Lung (tissue), 17 donors: ENCODE measurements at places on chromosomes 1 and 21. TPM values are rescaled to one million over a fixed set of nuclear protein-coding genes. Genes with fewer than 3 reads are reported as not detected.
A peak's percentile ranks its signal among the peaks of the same experiment; 100 is the strongest.

DNA sequence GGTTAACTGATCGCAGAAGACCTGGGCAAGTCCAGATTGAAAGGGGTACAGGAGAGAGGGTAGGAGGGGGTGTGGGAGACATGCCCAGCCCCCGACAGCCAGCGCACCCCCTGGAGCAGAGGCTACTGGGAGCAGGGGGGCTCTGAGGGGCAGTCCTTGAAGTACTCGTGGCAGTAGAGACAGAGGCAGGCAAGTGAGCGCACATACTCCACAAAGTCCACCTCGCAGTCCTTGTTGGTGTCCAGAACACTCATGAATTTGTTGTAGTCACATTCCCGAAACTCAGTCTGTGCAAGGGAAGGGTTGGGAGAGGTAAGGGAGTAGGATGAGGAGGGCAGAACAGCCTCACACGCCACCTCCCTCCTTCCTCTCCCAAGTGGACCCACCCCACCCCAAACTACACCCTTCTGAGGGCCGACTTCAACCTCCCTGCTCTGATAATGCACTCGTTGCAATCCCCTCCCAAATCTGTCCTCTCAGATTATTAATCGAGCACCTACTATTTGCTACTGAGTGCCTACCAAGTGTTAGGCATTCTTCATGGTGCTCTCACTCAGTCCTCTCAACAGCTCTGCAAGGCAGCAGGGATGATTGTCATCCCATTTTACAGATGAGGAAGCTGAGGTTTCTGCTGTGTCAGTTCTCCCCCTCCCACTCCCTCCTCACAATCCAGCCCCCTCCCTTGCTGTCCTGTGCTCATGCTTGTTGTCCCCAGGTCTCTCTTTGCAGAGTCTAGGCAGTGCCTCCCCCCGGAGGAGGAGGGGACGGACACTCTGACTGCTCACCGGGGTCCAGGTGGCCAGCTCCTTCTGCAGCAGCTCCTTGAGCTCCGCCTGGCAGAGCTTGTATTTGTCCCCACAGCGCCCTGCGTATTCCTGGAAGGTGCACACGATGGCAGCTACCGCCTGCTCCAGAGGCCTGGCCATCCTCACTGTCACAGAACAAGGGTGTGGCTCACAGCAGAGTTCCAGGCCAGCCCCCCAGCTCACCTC lies 1.2 kb downstream of the S100A3 start:
- DNase-seq = no peak
- H3K36me3 ChIP-seq = no peaks in the 10 kb centered on the region
- no peak overlapping the region for H3K4me3 ChIP-seq
- no peaks in the 10 kb centered on the region for H3K27me3 ChIP-seq
- no peak overlapping the region for H3K27ac ChIP-seq

GRCh38 chr1:118262865-118263264 lies 77.8 kb upstream of the SPAG17 start:
- H3K36me3 ChIP-seq = no peaks in the 10 kb centered on the region
- no peak overlapping the region for H3K27ac ChIP-seq
- no peaks in the 10 kb centered on the region for H3K27me3 ChIP-seq
- H3K4me3 ChIP-seq = no peak overlapping the region
- no peak for DNase-seq

- DNase-seq = no peak
- no peaks in the 10 kb centered on the region for H3K4me1 ChIP-seq
- H3K27me3 ChIP-seq = no peaks in the 10 kb centered on the region
- no peak overlapping the region for H3K27ac ChIP-seq
- H3K4me3 ChIP-seq = no peak overlapping the region
- no peaks in the 10 kb centered on the region for H3K36me3 ChIP-seq
Measured at GRCh38 chr1:89887270-89887669, 66.4 kb downstream of the LRRC8D start.

- DNase-seq = no peak
- H3K27ac ChIP-seq = no peak overlapping the region
- no peaks in the 10 kb centered on the region for H3K36me3 ChIP-seq
- no peak overlapping the region for H3K4me3 ChIP-seq
Measured at GRCh38 chr1:238005116-238005515, 114.4 kb upstream of the ZP4 start.

DNA sequence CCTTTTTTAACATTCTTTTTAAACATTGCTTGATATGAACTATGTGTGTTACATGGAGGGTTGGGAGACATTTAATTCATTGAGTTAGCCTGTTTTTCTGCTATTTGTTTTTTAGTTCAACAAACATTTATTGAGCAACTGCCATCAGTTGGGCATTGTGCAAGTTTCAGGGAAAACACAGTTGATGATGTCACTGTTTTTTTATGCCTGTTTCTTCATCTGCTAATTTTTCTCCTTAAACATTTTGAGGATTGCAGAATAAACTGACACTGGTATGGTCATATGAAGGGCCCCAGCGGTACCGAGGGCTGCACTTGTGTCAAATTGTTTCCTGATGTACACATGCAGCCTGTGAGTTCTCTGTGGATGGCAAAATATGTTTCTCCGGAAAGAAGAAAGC lies 253.0 kb downstream of the FGGY start:
- H3K27me3 ChIP-seq = no peaks in the 10 kb centered on the region
- H3K36me3 ChIP-seq = no peaks in the 10 kb centered on the region
- DNase-seq = peak; percentile 83
- H3K27ac ChIP-seq = peak overlapping the region; percentile 51

DNA sequence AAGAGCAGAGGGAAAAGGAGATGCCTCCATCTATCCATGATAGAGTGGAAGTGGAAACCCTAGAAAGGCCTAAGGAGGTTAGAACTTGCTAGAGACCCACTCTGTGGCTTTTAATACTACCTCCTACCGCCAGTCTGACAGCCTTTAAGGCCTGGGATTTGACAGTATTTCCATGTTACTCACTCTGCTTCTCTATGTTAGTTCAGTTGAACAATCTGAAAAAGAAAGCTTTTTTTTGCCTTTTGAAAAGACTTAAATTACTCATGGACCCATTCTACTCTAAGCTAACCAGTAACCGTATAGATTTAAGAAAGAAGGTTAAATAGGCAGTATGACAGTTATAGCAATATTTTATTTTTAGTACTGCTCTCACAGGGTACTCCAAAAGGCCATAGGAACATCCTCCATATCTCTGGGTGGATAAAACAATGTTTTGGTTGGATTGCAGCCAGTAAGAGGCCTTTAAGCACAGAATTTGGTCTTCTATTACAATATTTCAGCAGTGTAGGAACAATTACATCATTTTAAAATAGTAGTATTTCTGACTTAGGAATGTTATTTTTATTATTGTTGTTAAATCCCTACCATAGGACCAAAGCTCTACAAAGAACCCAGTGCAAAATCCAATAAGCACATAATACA lies 15.9 kb upstream of the GPR25 start:
- no peak overlapping the region for H3K27ac ChIP-seq
- H3K36me3 ChIP-seq = peaks cover 26% of the 10 kb centered on the region
- DNase-seq = peak; percentile 37
- no peaks in the 10 kb centered on the region for H3K4me1 ChIP-seq
- no peaks in the 10 kb centered on the region for H3K27me3 ChIP-seq
- H3K4me3 ChIP-seq = no peak overlapping the region

The RHEX gene
- polyA plus RNA-seq = 0.63 TPM

The PTPRC gene
- 142 TPM for polyA plus RNA-seq
